ENCODE measurements at places on chromosomes 11 and 22.

- no peak for DNase-seq
Observed at GRCh38 chr11:62726915-62727164, 417 bp downstream of the HNRNPUL2 start.

DNA sequence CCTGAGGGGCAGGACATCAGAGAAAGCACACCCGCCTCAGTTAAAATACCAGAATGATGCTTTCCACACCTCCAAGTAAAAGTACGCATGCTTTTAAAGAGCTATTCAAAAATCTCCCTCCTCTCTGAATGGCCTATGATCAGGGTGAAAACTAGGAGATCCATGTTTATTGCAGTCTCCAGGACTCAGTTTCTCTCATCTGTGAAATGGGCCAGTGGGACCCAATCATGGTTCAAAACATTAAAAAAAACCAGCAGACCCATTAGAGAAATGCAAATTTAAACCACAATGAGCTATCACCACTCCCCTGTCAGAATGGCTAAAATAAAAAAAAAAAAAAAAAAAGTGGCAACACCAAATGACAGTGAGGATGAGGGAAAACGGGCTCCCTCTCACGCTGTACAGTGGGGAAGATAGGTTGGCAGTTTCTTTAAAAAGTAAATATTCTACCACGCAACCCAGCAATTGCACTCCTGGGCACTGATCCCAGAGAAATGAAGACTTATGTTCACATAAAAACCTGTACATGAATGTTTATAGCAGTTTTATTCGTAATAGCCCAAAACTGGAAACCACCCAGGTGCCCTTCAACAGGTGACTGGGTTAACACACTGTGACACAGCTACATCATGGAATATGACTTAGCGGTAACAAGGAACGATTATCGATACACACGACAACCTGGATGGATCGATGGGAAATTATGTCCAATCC is 242.7 kb downstream of the MN1 start:
- no peak for DNase-seq

DNA sequence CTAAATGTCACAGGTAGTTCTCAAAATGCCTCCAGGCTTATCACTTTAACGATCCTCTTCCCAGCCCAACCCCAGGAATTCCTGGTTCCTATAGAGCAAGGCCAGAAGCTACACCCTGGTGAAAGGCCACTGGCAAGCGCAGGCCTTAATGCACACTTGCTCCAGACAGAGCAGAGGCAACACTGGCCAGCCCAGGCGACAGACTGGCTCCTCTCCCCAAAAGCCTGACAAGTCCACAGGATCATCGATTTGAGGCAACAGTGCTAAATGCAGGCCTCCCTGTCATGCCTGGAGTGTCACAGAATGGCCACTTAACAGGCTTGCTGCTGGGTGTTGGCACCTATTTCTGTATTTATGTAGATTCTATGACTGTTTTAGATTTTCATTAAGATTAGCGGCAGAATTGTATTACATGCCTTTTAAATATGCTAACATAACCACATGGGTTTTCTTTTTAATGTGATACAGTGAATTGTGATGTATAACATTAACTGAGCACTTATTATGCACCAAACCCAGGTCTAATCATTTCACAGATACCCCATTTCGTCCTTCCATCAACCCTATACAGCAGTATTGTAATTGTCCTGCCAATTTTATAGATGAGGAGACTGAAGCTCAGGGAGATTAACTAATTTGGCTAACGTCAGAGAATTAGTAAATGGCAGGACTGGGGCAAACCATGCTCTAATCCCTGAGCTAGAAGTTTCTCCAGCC is 38.6 kb downstream of the PACSIN2 start:
- DNase-seq, result no peak

DNA sequence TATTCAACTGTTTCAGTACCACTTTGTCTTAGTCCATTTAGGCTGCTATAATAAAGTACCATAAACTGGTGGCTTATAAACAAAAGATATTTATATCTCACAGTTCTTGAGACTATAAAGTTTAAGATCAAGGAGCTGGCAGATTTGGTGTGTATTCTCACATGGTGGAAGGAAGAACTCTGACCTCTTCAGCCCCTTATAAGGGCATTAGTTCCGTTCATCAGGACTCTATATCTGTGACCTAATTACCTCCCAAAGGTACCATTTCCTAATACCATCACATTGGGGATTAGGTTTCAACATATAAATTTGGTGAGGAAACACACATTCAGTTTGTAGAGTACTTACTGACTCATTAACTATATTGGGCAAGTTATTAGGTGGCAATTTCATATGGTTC is 10.7 kb upstream of the ARL14EP start:
- no peak for DNase-seq

- DNase-seq, result no peak
Observed at GRCh38 chr11:132202621-132203020, 832.2 kb downstream of the NTM start.

DNA sequence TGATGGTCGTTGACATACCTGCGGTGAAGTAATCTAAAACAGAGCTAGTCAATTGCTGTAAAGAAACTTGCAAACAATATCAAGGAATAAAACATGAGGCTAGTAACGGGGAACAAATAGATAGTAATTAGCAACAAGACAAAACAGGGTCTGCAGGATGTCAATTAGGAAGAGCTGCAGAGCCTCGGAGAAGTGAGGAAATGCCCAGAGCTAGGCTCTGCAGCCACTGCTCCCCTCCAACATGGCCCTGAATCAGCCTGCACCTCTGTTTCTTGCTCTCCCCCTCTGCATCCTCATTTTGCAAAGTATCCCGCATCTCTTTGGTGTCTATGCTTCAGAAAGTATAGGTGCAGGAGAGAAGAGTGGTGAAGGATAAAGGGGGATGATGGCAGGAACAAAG is 507.4 kb upstream of the FAT3 start:
- DNase-seq, result no peak

GRCh38 chr22:19904174-19904856 is 37.3 kb upstream of the COMT start:
- no peak for DNase-seq

DNA sequence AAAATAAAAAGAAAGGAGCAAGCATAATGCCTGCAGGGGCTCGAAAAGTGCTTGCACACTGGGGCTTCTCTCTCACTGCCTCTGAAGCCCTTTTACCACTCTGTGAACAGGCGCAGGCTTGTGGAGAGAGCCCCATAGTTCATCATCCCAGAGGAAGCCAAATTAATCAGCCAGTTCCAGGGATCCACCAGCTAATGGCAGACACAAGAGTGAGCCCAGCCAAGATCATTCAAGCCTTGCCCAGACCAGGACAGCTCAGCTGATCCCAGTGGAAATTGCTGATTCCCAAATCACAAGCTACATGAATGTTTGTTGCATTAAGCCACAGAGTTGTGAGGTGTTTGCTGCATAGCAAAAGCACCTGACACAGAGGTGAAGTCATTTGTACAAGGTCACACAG is 135.3 kb downstream of the CHST1 start:
- no peak for DNase-seq

DNA sequence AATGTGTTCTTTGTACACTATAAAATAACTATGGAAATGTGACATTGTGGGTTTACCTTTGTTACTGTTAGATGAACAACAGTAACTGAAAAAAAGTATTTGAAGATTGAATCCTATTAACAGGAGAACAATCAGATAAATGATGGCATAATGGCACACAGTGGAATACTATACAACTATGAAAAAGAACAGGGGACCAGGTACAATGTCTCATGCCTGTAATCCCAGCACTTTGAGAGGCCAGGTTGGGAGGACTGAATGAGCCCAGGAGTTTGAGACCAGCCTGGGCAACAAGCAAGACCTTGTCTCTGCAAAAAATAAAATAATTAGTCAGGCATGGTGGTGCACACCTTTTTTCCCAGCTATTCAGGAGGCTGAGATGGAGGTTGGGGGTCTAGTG is 14.4 kb upstream of the OSBP start:
- no peak for DNase-seq

DNA sequence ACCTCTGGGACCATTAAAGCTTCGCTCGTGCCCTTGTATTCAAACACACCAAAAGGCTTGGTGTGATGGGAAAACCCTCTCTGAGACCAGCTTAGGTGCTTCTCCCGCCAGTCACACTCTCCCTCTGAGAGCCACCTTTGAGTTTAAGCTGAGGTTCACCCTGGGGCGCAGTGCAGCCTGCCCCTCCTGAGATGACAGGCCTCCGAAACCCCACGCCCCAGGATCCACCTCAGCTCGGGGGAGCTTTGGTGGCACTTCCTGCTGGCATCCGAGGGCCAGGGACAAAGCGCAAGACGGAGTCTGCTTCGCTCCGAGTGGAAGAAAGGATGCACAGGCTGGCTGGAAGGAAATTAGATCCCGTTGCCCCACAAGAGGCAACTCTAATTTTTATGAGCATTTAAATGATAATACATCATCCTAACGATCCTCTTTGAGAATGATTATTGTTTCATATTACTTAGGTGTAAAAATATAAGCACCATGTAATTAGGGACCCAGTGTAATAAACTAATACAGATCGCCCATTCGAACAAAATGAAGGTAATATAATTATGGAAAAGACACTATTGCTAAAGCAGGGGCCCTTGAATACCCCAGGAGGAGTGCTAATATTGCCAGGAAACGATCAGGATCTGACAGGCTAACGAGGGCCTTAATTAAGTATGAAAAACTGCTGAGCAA is 134.7 kb downstream of the CEP164 start:
- no peak for DNase-seq

- no peak for DNase-seq
Observed at GRCh38 chr11:2708757-2709281, 9.0 kb upstream of the KCNQ1OT1 start.

- no peak for DNase-seq
Observed at GRCh38 chr11:111823131-111823530, 48.2 kb downstream of the ALG9 start.

DNA sequence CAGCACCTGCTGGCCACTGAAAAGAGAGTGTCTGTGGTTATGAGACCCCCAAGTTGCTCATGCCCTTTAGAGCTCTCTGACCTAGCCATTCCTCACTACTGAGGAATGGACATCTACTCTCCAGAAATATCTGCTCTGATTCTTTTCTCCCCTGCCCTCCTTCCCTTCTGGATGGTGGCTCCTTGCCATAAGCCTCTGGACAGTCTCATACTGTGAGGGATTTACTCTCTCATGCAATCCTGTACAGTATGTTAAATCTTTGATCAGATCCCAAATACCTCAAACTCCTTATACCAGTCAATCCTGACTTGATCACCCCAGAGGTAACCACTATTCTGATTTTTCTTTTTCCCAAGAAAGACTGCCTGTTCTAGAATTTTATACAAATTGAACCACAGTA is 80.7 kb downstream of the ARHGAP20 start:
- no peak for DNase-seq

DNA sequence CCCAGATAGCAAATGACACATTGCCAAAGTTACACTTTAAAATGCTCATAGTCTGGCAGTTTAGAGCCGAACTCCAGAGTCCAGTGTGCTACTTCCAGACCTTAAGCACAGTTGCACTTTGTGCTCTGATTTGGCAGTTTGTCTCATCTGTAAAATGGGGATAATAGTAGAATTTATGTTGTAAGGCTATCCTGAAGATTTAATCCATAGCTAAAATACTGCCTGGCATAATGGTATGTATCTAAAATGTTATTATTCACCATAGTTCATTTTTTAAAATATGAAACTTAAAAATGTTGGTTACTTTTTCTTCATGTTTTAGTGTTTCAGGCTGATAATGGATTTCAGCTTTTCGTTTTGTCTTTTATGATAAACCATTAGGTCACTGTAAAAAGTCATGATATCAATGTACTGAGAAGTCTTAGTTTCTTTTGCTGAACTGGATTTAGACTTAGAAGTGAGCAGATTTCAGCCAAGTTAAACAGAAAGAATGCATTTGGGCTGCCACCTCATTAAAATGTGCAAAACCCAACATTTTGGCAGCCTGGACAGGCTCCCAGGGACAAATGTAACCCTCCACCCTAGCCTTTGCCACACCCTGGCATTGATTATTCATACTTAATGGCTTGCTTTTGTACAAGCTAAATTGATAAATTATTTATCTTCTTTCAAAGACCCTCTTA is 933 bp downstream of the OLFML1 start:
- no peak for DNase-seq

DNA sequence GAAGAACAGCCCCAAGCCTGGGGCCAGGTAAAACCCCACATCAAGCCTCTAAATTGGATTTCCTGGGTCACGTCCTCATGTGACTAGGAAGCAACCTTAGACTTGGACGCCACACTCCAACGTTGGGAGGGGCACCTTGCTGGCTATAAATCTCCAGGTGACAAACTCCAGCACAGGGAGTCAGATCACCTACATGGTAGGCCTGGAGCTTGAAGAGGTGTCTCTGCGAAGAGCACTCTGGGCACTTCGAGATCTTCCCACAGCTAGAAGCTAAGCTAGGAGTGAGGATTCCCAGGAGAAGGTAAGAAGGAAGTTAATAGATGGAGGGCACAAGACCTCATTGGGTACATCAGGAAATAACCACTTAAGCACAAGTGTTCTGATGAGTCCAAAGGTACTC is 77.1 kb upstream of the GNAZ start:
- no peak for DNase-seq

GRCh38 chr11:70763606-70764005 is 365.3 kb downstream of the CTTN start:
- no peak for DNase-seq

DNA sequence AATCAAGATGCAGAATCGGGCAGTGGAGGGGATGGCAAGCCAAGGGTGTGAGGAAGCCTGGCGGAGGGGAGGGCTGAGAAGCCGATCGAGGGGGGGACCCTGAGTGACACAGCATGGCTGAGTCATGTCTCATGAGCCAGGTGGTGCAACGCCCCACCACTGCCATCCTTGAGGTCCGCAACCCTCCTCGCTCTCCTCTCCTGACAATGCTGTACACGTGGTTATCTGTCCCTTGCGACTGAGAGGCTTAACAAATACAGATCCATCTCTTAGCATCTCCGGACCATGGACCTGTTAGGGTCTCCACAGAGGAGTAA is 14.2 kb downstream of the SLC22A12 start:
- DNase-seq, result no peak

- no peak for DNase-seq
Observed at GRCh38 chr11:72100009-72100408, 3.1 kb downstream of the LAMTOR1 start.

GRCh38 chr22:43127166-43127908 is 15.9 kb downstream of the MCAT start:
- DNase-seq, result no peak

DNA sequence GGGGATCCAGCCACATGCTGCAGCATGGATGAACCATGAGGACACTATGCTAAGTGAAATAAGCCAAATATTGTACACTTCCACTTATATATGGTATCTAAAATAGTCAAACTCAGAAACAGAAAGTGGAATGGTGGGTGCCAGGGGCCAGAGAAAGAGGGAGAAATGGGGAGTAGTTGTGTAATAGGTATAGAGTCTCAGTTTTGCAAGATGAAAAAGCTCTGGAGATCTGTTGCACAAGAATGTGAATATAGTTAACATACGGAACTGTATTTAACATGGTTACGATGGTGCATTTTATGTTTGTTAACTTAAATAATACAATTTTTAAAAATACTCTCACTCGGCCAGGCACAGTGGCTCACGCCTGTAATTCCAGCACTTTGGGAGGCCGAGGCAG is 21.2 kb downstream of the GDPD5 start:
- DNase-seq, result no peak
